Stimulated activated CD4-positive, alpha-beta T cell treated with anti-CD3 and anti-CD28 coated beads, Interleukin-4, amount 100 ng/mL, for 1 hour (primary cell): ENCODE measurements at places on chromosomes 7 and 10.

DNA sequence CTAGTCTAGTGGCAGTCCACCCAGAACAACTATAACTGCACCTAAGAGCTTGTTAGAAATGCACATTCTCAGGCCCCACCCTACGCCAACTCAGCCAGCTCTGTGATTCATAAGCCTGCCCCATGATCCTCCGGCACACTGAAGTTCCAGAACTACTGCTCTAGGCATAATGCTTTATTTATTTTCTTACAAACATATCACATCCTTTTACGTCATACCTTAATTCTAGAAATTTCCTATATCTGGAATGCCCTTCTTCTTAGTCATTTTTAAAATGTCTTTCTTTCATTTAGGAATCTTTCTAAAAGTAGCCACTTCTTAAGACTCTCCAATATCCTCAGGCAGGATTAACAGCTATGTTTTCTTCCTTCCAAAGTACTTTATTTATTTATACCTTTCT lies 480.1 kb downstream of the INHBA start:
- no peak for DNase-seq

- DNase-seq: no peak
Measured at GRCh38 chr7:94440451-94441039, 45.9 kb downstream of the COL1A2 start.

- DNase-seq: no peak
Measured at GRCh38 chr7:130884437-130885417, 150.7 kb upstream of the KLF14 start.

DNA sequence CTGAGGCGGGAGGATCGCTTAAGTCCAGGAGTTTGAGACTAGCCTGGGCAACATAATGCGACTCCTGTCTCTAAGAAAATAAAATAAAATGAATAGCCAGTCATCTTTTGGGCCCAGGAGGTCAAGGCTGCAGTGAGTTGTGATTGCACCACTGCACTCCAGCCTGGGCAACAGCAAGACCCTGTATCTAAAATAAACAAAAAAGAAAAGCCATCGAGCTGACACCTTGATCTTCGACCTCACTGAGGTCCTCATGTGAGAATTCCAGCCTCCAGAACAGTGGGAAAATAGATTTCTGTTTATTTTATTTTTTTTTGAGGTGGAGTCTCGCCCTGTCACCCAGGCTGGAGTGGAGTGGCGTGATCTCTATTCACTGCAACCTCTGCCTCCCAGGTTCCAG lies 301.5 kb upstream of the GALNT17 start:
- DNase-seq: no peak

- peak; percentile 54 for DNase-seq
Measured at GRCh38 chr7:13990984-13991790, 1.7 kb upstream of the ETV1 start.

- DNase-seq: no peak
Measured at GRCh38 chr10:93032105-93032808, 28.3 kb upstream of the CYP26C1 start.

GRCh38 chr10:57952741-57953140 lies 315.0 kb downstream of the IPMK start:
- DNase-seq: no peak

GRCh38 chr10:98388101-98388655 lies 26.8 kb downstream of the PYROXD2 start:
- DNase-seq: no peak

DNA sequence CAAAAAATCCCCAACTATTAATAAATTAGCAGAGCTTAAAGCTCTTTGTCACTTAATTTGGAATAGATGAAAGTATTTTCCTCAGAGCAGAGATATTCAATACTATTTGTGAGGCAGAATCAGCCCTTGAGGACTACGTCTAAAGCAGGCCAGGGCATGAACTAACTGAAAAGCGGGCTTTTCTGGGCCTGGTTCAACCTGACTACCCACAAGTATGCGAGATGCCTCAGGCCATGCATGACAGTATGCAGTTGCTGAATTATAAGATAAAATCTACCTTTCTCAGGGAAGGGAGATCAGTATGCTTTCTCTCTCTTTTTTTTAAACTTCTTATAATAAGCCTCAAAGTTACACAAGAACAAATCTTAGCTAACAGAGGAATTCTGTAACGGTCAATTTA lies 20.1 kb downstream of the TMEM168 start:
- no peak for DNase-seq
